ENCODE measurements at places on chromosomes 2 and 18.

DNA sequence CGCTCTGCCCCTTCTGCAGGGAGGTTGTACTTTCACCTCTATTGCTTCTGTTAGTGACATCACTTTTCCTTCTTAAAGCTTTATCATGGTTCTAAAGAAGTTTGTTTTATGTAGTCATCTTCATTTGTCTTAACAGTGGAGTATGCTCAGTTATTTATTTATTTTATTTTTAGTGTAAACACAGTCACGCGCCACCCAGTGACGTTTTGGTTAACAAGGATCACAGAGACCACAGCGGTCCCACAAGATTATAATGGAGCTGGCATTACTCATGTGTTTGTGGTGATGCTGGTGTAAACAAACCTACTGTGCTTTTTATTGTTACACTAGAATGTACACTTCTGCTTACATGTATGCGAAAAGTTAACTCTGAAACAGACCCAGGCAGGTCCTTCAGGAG, 89.9 kb downstream of the SOX11 start:
- DNase-seq, result no peak

DNA sequence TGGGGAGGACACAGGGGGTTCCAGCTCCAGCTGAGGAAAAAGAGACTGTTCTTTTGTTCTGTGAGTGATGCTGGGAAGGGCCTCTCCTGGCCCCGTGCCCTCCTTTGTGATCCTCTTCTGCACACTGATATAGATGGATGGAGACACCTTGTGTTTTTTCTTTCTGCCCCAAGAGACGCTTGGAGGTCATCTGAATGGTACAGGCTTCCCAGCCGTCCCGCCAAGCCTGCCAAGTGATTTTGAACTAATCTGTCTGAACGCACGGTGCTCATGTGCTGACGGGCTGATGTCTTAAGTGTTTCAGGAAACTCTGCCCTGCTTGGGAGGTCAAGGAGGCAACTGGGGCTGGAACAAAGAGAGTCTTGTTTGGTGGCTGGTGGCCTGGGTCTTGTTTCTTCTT, 57.5 kb downstream of the KIF5C start:
- no peak for DNase-seq

GRCh38 chr2:153403940-153404339, 74.6 kb downstream of the RPRM start:
- no peak for DNase-seq

DNA sequence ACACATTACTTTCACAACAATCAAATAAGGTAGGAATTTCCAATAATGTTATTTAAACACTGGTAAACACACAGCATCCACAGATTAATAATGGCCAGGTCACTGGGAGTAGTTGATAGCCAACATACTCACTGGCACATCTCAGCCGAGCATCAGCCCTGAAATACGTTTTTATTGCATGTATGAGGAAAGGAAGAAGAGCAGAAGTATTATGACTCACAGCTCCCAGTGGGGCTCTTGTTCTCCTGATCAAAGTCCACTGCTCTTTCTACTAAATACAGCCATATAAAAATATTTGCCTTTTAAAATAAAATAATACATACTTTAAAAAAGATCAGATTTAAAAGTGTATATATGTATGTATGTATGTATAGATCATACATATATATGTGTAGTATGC, 999.6 kb downstream of the SUCLG1 start:
- peak; percentile 6 for DNase-seq

GRCh38 chr2:240252191-240252871, 111.9 kb upstream of the OTOS start:
- DNase-seq, result peak; percentile 1
